ENCODE measurements at places on chromosomes 5 and 9.
A peak's percentile ranks its signal among the peaks of the same experiment; 100 is the strongest.

GRCh38 chr9:131892902-131893500 is 153.1 kb upstream of the RAPGEF1 start:
- no peak for DNase-seq

- peak; percentile 68 for DNase-seq
Observed at GRCh38 chr9:82332018-82332773, 343.6 kb downstream of the SPATA31D1 start.

- no peak for DNase-seq
Observed at GRCh38 chr5:109805472-109805871, 115.7 kb downstream of the MAN2A1 start.

GRCh38 chr9:91416096-91416712 is 7.4 kb downstream of the NFIL3 start:
- DNase-seq, result peak; percentile 27

DNA sequence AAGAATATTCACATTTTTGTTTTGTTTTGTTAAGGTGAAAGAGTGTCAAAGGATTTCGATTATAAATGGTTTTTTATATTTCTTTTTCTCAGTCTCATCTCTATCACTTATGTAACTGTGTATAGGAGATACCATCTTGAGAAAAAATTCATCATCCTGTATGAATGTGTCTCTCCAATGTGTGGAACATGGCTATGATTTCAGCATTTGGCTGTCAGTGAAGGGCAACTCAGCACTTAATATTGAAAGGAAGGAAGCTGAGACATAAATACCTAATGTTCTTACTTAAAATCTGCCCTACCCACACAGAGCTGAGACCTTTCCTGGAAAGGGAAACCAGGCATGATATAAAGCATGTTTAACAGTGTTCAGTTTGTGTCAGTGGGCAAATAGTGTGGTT is 474.2 kb upstream of the RIOK2 start:
- DNase-seq, result no peak

GRCh38 chr5:161513942-161514341 is 32.6 kb downstream of the GABRB2 start:
- DNase-seq, result no peak

DNA sequence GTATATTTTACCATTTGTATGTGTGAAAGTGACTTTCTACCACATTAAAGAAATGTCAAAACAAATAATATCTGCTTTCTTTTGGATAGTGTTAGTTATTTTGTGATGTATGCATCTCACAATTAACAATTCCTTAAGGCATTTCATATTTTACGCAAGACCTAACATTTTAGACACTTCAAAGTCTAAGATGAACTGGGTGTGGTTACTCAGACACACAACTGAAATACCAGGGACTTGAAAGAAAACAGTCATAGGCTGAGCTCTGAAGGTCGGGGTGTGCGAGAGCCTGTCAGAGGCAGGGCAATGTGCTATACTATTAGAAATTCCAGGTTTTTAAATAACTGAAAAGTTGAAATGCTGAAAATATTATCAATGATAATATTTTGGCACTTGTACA is 44.5 kb upstream of the ZNF622 start:
- no peak for DNase-seq

- no peak for DNase-seq
Observed at GRCh38 chr5:38825494-38825893, 20.3 kb upstream of the OSMR start.

- DNase-seq, result no peak
Observed at GRCh38 chr5:176803068-176803942, 7.1 kb upstream of the UNC5A start.

GRCh38 chr9:136160381-136160841 is 41.7 kb upstream of the TMEM250 start:
- DNase-seq, result no peak

GRCh38 chr9:90943341-90943740 is 141.7 kb downstream of the SYK start:
- DNase-seq, result no peak

DNA sequence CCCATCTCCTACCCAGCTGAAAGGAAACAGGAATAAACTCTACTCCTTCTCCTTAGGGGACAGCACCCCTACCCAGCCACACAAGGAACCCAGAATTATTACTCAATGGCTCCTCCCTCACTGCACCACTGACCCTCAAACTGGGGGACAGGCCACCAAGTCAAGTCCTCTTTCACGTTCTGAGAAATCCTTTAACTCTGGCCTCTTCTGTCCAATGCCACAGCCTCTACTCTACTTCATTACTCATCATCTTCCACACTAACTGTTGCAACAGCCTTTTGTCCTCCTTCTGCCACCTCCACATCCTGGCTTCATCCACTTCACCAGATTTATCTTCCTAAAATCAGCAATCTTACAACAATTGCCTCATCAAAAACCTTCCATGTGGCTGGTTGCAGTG is 6.8 kb downstream of the TTC39B start:
- DNase-seq, result peak; percentile 27

DNA sequence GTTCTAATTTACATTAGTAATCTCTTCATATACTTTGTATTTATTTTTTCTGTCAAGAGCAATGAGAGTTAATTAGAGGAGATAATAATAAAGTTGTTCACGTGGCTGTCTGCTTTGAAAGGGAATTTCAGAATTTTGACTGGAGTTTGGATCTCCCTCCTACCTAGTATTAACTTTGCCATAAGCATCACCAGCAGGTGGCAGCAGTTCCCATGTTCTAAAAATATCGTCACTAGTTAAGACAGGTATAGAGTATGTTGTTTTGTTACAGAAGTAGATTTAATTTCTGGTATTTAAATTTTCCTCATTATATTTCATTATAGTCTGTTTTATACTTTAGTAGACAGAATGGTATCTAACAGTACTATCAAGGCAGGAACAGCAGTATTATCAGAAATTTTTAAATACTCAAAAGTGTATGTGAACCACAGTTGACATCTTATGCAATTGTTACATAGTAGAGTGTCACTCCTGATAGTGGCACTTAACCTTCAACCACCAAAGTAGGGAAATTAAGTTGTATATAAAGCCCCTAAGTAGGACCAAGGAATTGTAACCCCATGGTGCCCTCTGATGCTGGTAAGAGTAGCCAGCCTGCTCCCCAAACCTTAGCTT is 20.4 kb downstream of the GNPDA1 start:
- DNase-seq, result peak; percentile 68

DNA sequence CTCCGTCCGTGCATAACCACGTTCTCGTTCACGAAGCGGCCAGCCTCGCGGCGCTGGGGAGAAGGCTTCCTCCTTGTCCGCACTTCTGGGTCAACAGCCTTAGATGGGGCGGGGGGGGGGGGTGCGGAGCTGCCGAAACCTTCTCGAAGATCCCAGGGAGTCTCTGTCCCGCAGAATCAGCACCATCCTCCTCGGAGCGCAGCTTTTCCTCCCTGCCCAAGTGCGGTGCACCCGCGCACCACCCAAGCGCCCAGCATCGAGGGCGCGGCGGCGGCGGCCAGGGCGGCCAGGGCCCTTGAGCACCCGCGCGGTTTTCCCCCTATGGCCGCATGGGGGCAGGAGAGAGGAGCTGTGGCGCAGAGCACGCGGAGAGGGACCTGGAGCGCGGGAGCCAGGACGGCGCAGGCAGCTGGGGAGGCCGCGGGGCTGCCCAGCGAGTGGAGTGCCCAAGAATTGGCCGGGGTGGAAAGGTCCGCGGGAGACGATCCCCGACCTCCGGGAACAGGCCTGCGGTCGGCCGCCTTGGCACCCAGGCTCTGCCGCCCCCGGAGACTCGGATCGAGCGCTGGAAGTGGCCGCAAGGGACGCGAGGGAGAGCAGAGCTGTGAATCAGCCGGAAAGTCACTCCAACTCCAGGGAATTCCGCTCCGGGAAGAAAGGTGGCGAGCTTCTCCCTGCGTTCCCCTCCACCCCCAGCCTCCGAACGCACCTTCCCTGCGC is 43.1 kb downstream of the TMEM174 start:
- peak; percentile 95 for DNase-seq

DNA sequence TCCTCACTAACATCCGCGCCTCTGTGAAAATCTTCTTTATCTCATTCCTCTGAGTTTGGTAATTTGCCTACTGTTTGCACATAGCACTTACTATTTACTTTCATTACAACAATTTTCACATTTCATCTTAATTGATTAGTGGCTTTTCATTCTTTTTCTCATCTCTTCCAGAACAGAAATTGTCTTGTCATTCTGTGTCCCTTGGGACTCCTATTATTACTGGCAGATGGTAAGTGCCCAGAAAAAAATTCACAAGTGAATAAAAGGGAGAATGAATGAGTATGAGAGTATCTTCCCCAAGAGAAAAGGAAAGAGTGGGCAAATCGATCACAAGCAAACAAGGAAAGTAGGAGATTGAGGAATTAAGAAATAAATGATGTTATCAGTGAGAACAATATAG is 876.1 kb downstream of the TLE4 start:
- DNase-seq, result no peak

- no peak for DNase-seq
Observed at GRCh38 chr5:60803712-60804111, 40.4 kb downstream of the ELOVL7 start.

DNA sequence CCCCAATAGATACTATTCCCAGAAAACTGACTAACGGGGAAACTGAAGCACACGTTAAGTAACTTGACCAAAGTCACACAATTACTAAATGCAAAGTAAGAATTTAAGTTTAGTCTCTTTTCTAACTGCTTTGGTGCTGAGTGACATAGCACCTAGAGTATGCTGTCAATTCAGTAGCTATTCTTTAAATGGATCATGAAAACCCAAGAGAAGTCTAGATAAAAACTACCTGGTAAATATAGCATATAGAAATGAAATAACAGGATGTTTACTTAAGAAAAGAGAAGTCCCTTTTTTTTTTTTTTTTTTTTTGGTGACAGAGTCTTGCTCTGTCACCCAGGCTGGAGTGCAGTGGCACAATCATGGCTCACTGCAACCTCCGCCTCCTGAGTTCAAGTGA is 129.2 kb downstream of the PDE4D start:
- DNase-seq, result no peak

DNA sequence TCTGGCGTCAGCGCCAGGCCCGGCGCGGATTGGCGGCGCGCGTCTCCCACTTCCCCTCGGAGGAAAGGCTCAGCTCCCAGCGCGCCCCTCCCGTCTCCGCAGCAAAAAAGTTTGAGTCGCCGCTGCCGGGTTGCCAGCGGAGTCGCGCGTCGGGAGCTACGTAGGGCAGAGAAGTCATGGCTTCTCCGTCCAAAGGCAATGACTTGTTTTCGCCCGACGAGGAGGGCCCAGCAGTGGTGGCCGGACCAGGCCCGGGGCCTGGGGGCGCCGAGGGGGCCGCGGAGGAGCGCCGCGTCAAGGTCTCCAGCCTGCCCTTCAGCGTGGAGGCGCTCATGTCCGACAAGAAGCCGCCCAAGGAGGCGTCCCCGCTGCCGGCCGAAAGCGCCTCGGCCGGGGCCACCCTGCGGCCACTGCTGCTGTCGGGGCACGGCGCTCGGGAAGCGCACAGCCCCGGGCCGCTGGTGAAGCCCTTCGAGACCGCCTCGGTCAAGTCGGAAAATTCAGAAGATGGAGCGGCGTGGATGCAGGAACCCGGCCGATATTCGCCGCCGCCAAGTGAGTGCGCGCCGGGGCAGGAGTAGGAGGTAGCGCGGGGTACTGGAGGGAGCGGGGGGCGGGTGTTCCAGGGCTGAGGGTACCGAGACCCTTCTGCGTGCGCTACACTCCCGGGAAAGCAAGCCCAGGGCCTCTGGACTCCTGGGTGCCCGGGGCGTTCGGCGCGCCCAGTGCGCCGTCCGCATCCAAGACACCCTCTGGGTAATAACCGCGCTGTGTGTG is at the start of gene MSX2:
MSX2 (plus strand) TSS at position 99 of the 777 bp plus-strand sequence; CDS start at position 177, 78 bp downstream.
- DNase-seq, result peak; percentile 92

GRCh38 chr5:177355868-177356168 is 1.9 kb upstream of the RGS14 start:
- no peak for DNase-seq

GRCh38 chr9:80806671-80807070 is 882.7 kb downstream of the TLE1 start:
- no peak for DNase-seq

GRCh38 chr9:133430244-133430643 is 8.1 kb downstream of the ADAMTS13 start:
- no peak for DNase-seq

DNA sequence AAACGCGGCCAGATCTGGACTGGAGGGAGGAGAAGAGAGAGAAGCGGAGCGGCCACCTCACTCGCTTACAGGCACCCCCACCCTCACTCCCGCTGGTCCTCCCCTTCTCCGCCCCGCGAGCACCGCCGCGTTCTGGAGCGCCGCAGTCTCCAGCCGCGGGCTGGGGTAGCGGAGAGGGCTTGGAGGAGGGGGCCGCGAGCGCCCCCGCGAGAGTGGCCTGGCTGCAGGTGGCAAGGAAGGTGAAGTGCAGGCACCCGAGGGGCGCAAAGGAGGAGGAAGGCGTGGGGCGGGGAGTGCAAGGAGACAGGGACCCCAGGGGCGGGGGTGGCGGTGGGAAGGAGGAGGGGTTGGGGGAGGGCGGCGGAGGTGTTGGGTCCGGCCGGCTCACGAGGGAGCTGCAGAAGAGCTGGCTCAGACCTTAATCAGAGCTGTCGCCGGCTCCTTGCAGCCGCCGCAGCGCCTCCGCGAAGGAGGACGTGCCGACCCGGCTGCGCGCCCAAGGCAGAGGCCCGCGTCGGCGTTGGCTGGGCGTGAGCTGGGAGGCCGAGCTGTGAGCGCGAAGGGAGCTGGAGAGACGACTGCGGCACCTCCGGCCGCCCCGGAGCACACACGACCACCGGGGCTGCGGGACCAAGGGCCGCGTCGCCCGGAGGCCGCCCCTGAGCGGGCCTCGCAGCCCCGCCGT is at the start of gene DMRT3:
DMRT3 (plus strand) TSS at position 398 of the 685 bp plus-strand sequence. CDS start 347 bp downstream, outside the sequence.
- no peak for DNase-seq

DNA sequence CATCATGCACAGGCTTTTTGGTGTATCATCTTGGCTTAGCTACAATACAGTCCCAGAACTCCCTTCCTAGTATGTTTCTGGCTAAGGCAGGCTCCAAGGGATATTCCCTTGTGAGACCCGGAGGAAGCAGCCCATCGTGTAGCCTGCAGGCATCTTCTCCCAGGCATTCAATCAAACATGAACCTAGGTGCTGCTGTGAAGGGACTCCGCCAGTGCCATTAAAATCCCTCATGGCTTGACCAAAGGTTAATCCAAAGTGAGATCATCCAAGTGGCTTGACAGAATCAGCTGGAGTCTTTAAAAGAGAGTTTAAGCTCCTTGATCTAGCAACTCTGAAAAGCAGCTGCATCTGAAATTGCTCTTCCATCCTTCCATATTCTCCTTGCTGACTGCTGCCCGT is 333.9 kb downstream of the DIRAS2 start:
- DNase-seq, result no peak

GRCh38 chr9:38358390-38359296 is 33.9 kb upstream of the ALDH1B1 start:
- DNase-seq, result peak; percentile 29

- DNase-seq, result no peak
Observed at GRCh38 chr9:38118862-38119438, 49.9 kb upstream of the SHB start.

GRCh38 chr5:39780347-39780746 is 355.6 kb upstream of the DAB2 start:
- peak; percentile 53 for DNase-seq

DNA sequence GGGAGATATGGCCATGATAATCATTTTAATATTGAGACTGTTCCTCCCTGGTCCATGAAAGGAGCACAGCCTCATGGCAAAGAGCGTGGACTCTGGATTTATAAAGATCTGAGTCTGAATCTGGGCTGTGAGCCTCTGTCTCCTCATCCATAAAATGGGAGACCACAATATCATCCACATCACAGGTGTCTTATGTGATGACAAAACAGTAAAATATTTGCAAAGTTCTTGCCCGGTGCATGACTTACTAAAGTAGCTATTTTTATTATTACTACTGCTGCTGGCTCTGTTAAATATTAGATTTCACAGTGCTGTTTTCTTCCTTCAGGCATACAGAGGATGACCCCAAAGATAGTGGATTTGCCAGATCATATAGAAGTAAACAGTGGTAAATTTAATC is 74.1 kb downstream of the TEK start:
- DNase-seq, result no peak
